GM23248 (cell line): ENCODE measurements at places on chromosomes 16 and 17. TPM values are rescaled to one million over a fixed set of nuclear protein-coding genes. Genes with fewer than 3 reads are reported as not detected.

- H3K4me3 ChIP-seq, result no peak overlapping the region
- DNase-seq, result no peak
- peaks cover 23% of the 10 kb centered on the region for H3K4me1 ChIP-seq
- H3K27me3 ChIP-seq, result no peaks in the 10 kb centered on the region
- peaks cover 14% of the 10 kb centered on the region; the same call in 1 of the 2 replicates for H3K36me3 ChIP-seq
Measured at GRCh38 chr17:78896091-78896833, 6.7 kb downstream of the CEP295NL start.

DNA sequence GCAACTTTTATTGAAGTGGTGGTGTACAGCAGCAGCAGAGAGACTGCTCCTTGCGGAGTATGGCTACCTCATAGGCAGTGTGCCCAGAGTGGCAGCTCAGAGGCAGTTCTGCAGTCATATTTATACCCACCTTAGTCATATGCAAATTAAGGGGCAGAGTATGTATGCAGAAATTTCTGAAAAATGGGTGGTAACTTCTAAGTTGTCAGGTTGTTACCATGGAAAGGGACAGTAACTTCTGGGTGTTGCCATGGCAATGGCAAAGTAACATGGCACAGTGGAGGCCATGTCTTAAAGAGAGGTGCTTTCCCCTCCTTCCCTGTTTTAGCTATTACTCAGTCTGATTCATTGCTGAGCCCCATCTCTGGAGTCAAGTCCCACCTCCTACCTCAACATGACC is 53.4 kb downstream of the MEOX1 start:
- no peaks in the 10 kb centered on the region for H3K27me3 ChIP-seq
- H3K27ac ChIP-seq, result no peak overlapping the region
- no peak overlapping the region for H3K4me3 ChIP-seq
- no peaks in the 10 kb centered on the region for H3K36me3 ChIP-seq
- DNase-seq, result peak; percentile 58
- H3K4me1 ChIP-seq, result no peaks in the 10 kb centered on the region

GRCh38 chr16:11604783-11605563 is 18.3 kb upstream of the LITAF start:
- peak; percentile 76 for DNase-seq
- H3K4me3 ChIP-seq, result no peak overlapping the region

SLFN14 gene
- not detected in 2 replicates for total RNA-seq

METTL9 gene
- 326 and 344 TPM in 2 replicates for total RNA-seq
